Activated CD4-positive, alpha-beta T cell treated with anti-CD3 and anti-CD28 coated beads, Interleukin-2, amount 10 ng/mL, durations not matched to agents 24 days and 14 days (primary cell): ENCODE measurements at places on chromosomes 7 and 10. TPM values are rescaled to one million over a fixed set of nuclear protein-coding genes. Genes with fewer than 3 reads are reported as not detected.

The USP54 gene
- 7.3 and 7.8 TPM in 2 replicates for total RNA-seq

The RSPH10B gene
- 0.49 TPM in 1 of 2 replicates, not detected in the other for total RNA-seq

- H3K27ac ChIP-seq = peak within 1 kb of the TSS; percentile 6
- peaks cover 2% of the 10 kb centered on the region for H3K4me1 ChIP-seq
- peaks cover 3% of the 10 kb centered on the region for H3K36me3 ChIP-seq
- no peak within 1 kb of the TSS for H3K4me3 ChIP-seq
Observed at GRCh38 chr10:49613882-49614241, at the start of gene CHAT. Gene CHAT (plus strand): TSS chr10:49614037. CDS start chr10:49614190, 153 bp downstream.

The PCDH15 gene
- total RNA-seq = not detected in 2 replicates

GRCh38 chr10:110007161-110007700, 553 bp upstream of the ADD3 start:
- H3K4me3 ChIP-seq = no peak overlapping the region
- peaks cover 34% of the 10 kb centered on the region for H3K4me1 ChIP-seq
- no peak for DNase-seq
- peaks cover 4% of the 10 kb centered on the region for H3K27me3 ChIP-seq

The ZRANB1 gene
- 14.9 and 15.5 TPM in 2 replicates for total RNA-seq

The OR2A5 gene
- total RNA-seq = not detected in 2 replicates

DNA sequence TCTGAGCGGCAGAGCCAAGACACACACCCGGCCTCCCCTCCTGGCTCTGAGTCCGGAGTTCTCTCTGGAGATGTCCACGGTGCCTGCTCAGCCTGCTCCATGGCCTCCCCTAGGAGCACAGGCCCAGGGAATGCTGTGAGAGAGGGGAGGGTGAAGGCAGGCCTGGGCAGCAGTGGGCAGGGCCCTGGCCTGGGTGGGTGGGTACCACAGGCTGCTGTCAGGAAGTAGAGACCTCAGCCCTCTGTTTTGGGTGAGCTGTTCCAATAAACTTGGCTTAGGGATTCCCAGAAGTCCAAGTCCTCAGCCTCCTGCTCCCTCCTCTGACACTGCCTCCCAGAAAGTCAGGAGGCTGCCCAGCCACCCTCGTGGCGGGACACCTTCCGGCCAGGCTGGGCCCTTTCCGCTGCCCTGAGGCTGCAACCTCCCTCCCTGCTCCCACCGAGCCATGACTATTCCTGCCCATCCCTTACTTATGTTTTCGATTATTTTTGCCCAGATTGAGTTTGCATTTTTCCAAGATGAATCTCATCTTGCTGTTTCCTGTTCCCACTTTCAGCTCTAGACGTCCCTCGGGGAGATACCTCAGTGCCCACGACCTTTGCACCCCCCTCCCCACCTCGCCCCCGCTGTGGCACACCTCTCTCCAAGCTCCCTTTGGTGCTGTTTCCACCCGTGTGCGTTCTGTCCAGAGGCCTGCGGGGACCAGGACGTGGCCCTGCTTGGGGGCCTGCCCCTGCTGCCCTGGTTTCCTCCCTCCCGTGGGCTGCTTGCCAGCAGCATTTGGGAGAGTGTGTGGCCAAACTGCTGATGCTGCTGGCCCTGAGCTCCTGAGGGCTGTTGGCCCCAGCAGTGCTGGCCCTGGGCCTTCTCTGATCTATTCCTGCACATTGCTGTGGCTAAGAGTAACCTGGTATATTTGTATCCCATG, 5.8 kb upstream of the POLM start:
- H3K27ac ChIP-seq = no peak overlapping the region
- no peak for DNase-seq
- peaks cover 12% of the 10 kb centered on the region for H3K4me1 ChIP-seq
- H3K27me3 ChIP-seq = no peaks in the 10 kb centered on the region
- no peaks in the 10 kb centered on the region for H3K36me3 ChIP-seq
